WTC11 (cell line): ENCODE measurements at places on chromosomes 4 and X. TPM values are rescaled to one million over a fixed set of nuclear protein-coding genes. Genes with fewer than 3 reads are reported as not detected.

GYG2 gene
- 47.6 to 53.6 TPM (median 52.8 TPM) in 3 replicates for total RNA-seq

ETDA gene
- not detected in 3 replicates for total RNA-seq

NHS gene
- total RNA-seq, result 4.5 to 5.8 TPM (median 5.6 TPM) in 3 replicates

MAP9 gene
- 13.5 to 19.0 TPM (median 16.5 TPM) in 3 replicates for total RNA-seq

RHOXF2B gene
- total RNA-seq, result 0.23 TPM in 1 of 3 replicates, not detected in the others

PNMA5 gene
- total RNA-seq, result 0.13 to 0.27 TPM (median 0.25 TPM) in 3 replicates

NLGN3 gene
- 10.6 to 11.7 TPM (median 10.8 TPM) in 3 replicates for total RNA-seq

DNA sequence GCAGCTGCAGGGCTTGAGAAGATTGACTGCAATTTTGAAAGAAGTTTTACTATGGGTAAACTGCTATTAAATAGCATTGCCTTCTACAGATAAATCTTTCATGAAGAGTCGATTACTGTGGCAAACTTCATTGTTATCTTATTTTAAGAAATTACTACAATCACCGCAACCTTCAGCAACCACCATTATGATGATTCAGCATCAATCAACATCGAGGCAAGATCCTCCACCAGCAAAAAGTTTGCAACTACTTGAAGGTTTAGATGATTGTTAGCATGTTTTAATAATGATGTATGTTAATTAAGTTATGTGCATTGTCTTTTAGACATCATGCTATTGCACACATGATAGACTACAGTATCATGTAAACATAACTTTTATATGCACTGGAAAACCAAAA is 1511.0 kb downstream of the FSTL5 start:
- no peak for DNase-seq
- H3K4me3 ChIP-seq, result no peak overlapping the region
- H3K4me1 ChIP-seq, result peaks cover 4% of the 10 kb centered on the region
- H3K27me3 ChIP-seq, result no peaks in the 10 kb centered on the region
- H3K27ac ChIP-seq, result no peak overlapping the region
- H3K36me3 ChIP-seq, result 0 out of 2 replicates have a peak, but pooled peaks cover 3% of the 10 kb centered on the region

DNA sequence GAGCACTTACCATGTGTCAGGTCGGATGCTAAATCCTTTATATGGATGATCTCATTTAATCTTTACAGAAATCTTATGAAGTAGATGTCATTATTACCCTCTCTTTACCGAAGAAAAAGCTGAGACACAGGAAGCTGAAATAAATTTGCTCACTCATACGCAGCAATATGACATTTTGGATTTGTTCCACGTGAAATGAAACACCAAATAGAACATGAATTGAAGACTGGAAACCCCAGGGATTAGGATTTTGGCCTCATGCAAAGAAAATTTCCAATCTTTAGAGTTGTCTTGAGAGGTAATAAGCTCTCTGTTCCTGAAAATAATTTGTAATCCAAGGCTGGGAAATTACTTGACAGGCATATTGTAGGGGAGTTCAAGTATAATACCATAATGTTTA is 354.4 kb upstream of the CLNK start:
- H3K27me3 ChIP-seq, result peaks cover 3% of the 10 kb centered on the region; the same call in 1 of the 2 replicates
- no peaks in the 10 kb centered on the region for H3K4me1 ChIP-seq
- H3K27ac ChIP-seq, result no peak overlapping the region
- no peak overlapping the region for H3K4me3 ChIP-seq

DNA sequence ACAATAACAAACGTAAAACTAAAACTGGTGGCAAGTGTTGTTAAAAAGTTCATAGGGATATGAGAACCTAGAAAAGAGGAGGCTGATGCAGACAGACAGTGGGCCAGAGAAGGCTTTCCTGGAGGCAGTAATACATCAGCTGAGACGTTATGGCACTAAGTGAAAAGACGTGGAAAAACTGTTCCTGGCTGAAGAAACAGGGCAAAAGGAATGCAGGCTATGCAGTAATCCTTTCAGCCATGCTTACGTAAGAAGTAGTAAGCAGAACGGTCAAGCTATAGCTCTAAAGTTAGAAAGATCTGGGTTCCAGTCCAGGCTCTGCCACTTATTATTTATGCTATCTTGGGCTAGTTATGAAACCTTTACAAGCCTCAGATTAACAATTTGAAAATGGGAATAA is 6.4 kb downstream of the LAMTOR3 start:
- no peak for DNase-seq
- H3K27ac ChIP-seq, result no peak overlapping the region
- no peak overlapping the region for H3K4me3 ChIP-seq
- no peaks in the 10 kb centered on the region for H3K27me3 ChIP-seq
- H3K36me3 ChIP-seq, result no peaks in the 10 kb centered on the region

DNA sequence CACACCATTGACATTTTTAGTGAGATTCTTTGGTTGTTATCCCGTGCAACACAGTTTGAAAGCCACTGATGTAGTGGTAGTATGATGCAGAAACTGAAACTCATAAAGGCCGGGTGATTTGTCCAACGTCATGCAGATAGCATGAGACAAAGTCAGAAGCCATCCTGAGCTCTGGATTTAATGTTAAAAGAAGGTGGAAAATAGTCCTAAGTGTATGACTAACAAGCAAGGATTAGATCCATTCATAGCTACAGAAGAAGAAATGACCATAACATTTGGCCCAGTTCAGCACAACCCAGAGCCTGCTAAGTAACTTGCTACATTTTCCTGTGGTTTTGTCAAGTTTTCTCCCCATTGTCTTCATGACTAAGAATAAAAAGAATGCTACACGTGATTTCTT is 142.4 kb downstream of the AMELX start:
- H3K36me3 ChIP-seq, result no peaks in the 10 kb centered on the region
- peaks cover 20% of the 10 kb centered on the region for H3K4me1 ChIP-seq
- H3K27ac ChIP-seq, result no peak overlapping the region
- no peak overlapping the region for H3K4me3 ChIP-seq
- no peaks in the 10 kb centered on the region for H3K27me3 ChIP-seq

GRCh38 chr4:184309241-184310170 is 91.8 kb upstream of the ENPP6 start:
- no peaks in the 10 kb centered on the region for H3K27me3 ChIP-seq
- peaks cover 6% of the 10 kb centered on the region for H3K36me3 ChIP-seq
- H3K4me3 ChIP-seq, result no peak overlapping the region
- no peak overlapping the region for H3K27ac ChIP-seq

DNA sequence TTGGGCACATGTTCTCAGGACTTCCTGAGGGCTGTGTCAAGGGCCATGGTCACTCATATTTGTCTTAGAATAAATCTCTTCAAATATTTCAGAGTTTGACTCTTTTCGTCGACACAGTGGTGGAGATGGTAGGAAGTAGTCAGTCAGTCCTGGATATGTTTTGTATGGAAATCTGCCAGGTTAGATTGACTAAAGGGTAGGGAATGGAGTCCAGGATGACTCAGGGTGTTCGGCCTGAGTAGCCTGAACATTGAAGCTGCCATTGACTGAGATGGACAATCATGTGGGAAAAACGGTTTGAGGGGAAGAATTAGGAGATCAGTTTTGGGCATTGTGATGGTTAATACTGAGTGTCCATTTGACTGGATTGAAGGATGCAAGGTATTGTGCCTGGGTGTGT is 177.1 kb upstream of the CENPE start:
- no peak for DNase-seq
- no peak overlapping the region for H3K4me3 ChIP-seq
- H3K36me3 ChIP-seq, result peaks cover 17% of the 10 kb centered on the region
- peaks cover 25% of the 10 kb centered on the region for H3K4me1 ChIP-seq
- H3K27ac ChIP-seq, result no peak overlapping the region

DNA sequence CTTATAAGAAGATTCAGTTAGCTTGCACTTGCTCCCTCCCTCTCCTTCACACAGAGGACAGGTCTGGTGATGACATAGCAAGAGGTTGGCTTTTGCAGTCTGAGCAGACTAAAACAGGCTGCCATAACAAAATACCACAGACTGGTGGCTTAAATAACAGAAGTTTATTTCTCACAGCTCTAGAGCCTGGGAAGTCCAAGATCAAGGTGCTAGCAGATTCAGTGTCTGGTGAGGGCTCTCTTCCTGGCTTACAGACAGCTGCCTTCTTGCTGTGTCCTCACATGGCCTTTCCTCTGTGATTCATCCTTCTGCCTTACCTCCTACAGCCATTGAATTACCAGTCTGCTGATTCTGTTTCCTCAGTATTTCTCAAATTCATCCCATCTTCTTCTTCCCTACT is 13.1 kb downstream of the RP2 start:
- H3K27ac ChIP-seq, result no peak overlapping the region
- H3K4me3 ChIP-seq, result no peak overlapping the region
- no peak for DNase-seq
- peaks cover 3% of the 10 kb centered on the region; the same call in 1 of the 2 replicates for H3K4me1 ChIP-seq

DNA sequence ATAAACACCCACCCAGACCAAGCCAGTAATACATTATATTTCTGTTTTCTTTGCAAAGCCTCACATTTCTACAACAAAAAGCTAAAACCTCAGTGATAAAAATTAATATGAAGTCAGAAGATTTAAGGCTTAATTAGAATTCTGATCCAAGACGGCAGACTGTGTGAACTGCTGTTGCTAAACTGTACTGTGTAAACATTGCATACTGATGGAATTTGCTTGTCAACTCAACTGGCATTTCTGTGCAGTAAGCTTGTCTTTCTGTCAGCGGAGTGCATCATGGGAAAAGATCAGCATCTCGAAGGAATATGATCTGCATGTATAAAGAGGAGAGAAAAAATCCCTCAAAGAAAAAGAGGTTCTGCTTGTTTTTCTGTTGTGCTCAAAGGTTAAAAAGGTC is 69.4 kb upstream of the SPANXB1 start:
- H3K4me1 ChIP-seq, result peaks cover 6% of the 10 kb centered on the region
- H3K36me3 ChIP-seq, result no peaks in the 10 kb centered on the region
- DNase-seq, result no peak
- H3K4me3 ChIP-seq, result no peak overlapping the region
- no peak overlapping the region for H3K27ac ChIP-seq
- no peaks in the 10 kb centered on the region for H3K27me3 ChIP-seq

DNA sequence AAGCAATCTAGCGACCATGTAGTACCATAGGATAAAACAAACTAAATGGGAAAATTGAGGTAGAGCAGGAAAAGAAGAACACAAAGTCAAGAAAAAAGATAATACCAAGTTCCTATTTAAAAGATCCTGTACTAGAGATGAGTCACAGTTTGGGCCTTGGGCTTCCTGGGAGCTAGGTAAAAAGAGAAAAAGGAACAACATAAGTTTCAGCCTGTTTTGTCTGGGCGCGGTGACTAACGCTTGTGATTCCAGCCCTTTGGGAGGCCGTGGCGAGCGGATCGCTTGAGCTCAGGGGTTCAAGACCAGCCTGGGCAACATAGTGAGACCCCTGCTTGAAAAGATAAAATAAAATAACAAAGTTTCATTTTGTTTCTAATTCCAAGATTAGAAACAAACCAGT is 14.0 kb upstream of the TMEM156 start:
- H3K27me3 ChIP-seq, result no peaks in the 10 kb centered on the region
- peak overlapping the region; percentile 88 for H3K4me3 ChIP-seq
- H3K4me1 ChIP-seq, result peaks cover 32% of the 10 kb centered on the region

GRCh38 chrX:104195489-104196084 is 29.3 kb downstream of the FAM199X start:
- DNase-seq, result no peak
- H3K4me1 ChIP-seq, result no peaks in the 10 kb centered on the region
- H3K36me3 ChIP-seq, result peaks cover 5% of the 10 kb centered on the region
- H3K27ac ChIP-seq, result no peak overlapping the region

GRCh38 chr4:54550395-54551171 is 107.2 kb upstream of the KIT start:
- no peaks in the 10 kb centered on the region for H3K36me3 ChIP-seq
- no peaks in the 10 kb centered on the region for H3K27me3 ChIP-seq
- H3K4me3 ChIP-seq, result no peak overlapping the region
- DNase-seq, result no peak
- H3K27ac ChIP-seq, result no peak overlapping the region

DNA sequence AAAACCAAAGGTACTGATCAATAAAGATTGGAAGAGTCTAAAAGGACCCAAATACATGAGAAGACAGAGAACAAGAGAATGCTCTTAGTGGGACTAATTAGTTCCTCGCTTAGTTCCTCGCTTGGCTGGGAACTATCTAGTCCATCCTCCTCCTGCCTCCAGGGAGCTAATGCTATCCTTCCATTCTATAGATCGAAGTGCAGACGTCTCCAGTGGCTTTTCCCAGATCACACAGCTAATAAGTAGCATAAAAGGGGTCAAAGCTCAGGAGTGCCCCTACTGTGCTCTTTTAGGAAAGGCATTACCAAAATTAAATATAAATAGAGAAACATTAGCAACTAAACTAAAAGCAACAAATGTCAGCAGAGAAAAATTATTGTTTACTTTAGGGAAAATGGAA is 42.3 kb upstream of the PPARGC1A start:
- peak overlapping the region; percentile 34; the same call in 1 of the 2 replicates for H3K4me3 ChIP-seq
- 0 out of 2 replicates have a peak overlapping the region, but pooled peaks have one; percentile 2 for H3K27ac ChIP-seq
- no peak for DNase-seq
- H3K4me1 ChIP-seq, result peaks cover 69% of the 10 kb centered on the region

GRCh38 chr4:140937866-140938265 is 181.7 kb upstream of the TBC1D9 start:
- H3K36me3 ChIP-seq, result no peaks in the 10 kb centered on the region
- no peaks in the 10 kb centered on the region for H3K4me1 ChIP-seq
- DNase-seq, result no peak
- no peak overlapping the region for H3K27ac ChIP-seq
- H3K27me3 ChIP-seq, result no peaks in the 10 kb centered on the region

GRCh38 chr4:119629142-119629471 is 503 bp upstream of the PDE5A start:
- peak overlapping the region; percentile 71 for H3K27ac ChIP-seq
- peaks cover 30% of the 10 kb centered on the region for H3K4me1 ChIP-seq
- no peaks in the 10 kb centered on the region; the same call in 1 of the 2 replicates for H3K27me3 ChIP-seq
- H3K4me3 ChIP-seq, result peak overlapping the region; percentile 84
- DNase-seq, result no peak
- no peaks in the 10 kb centered on the region for H3K36me3 ChIP-seq

DNA sequence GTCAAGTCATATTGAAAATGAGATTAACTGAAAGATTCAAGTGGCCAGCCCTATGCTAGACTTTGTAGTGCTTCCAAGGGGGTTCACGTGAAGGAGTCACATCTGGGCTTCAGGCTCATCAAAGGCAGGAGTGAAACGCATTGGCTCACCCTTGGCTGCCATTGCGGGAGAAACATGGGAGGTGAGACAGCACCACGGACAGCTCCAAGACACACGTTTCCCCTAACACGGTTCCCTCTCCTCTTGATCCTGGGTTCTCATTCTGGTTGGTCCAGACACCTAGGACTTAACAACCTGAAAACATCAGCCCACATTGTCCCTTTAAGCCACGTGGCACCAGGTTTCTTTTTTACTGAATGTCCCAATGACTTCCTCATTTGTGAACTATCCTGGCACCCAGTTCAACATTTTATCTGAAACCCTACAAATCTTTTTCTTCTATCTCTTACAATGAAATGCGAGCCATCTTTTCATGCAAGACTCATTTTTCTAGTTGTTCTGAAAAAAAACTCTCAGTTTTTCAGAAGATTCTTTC is 279.0 kb upstream of the VCX3A start:
- H3K27ac ChIP-seq, result no peak overlapping the region
- H3K27me3 ChIP-seq, result no peaks in the 10 kb centered on the region
- peak; percentile 27 for DNase-seq
- no peak overlapping the region for H3K4me3 ChIP-seq
- H3K36me3 ChIP-seq, result no peaks in the 10 kb centered on the region
- peaks cover 4% of the 10 kb centered on the region; the same call in 1 of the 2 replicates for H3K4me1 ChIP-seq

- peaks cover 9% of the 10 kb centered on the region for H3K4me1 ChIP-seq
- peak overlapping the region; percentile 95 for H3K27ac ChIP-seq
- peaks cover 2% of the 10 kb centered on the region; the same call in 1 of the 2 replicates for H3K27me3 ChIP-seq
- DNase-seq, result peak; percentile 85
Measured at GRCh38 chr4:8410641-8411271, 29.8 kb downstream of the ACOX3 start.
